ENCODE measurements at places on chromosomes 16 and 17.

DNA sequence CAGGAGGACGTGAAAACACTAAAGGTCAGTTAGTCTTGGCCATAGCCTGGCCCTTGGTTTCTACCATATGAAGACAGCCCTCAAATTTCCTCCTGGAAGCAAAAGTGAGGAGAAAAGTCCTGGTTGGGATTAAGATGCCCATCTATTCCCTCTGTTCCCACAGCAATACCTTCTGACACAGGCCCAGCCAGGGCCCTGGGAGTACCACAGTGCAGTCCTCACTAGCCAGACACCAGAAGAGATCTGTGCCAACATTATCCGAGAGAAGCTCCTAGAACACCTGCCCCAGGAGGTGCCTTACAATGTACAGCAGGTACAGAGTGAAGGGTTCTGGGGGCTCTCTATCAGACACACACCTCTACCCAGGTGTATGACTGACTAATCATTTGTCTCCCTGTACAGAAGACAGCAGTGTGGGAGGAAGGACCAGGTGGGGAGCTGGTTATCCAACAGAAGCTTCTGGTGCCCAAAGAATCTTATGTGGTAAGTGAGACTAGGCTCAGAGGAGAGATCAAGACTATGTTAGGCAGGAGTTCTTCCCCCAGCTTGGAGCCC lies 4.1 kb downstream of the ERAL1 start:
- no peak for DNase-seq

GRCh38 chr17:48427598-48427997 lies 2.4 kb downstream of the SKAP1 start:
- DNase-seq, result peak; percentile 41

DNA sequence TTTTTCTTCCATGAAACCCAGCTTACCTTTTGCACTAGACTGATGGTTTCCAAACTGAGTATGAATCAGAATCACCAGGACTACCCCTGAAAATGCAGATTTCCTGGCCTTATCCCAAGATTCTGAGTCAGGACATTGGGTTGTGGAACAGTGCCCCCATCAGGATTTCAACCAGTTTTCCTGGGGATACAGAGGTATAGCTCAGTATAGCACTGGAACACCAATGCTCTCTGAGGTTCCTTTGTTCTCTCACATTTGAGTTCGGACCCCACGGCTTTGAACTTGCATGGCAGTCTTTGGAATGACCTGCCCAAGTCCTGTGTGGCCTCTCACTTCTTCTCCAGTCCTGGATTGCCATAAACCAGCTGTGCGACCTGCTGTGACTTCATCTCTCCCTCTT lies 12.8 kb upstream of the CCL8 start:
- no peak for DNase-seq

- DNase-seq, result no peak
These were observed 1.0 kb downstream of the ZNF319 start for GRCh38 chr16:57999366-57999970.

GRCh38 chr16:87878704-87879103 lies 9.4 kb upstream of the SLC7A5 start:
- no peak for DNase-seq

- DNase-seq, result no peak
These were observed 341.4 kb downstream of the FOXL1 start for GRCh38 chr16:86919578-86920305.

DNA sequence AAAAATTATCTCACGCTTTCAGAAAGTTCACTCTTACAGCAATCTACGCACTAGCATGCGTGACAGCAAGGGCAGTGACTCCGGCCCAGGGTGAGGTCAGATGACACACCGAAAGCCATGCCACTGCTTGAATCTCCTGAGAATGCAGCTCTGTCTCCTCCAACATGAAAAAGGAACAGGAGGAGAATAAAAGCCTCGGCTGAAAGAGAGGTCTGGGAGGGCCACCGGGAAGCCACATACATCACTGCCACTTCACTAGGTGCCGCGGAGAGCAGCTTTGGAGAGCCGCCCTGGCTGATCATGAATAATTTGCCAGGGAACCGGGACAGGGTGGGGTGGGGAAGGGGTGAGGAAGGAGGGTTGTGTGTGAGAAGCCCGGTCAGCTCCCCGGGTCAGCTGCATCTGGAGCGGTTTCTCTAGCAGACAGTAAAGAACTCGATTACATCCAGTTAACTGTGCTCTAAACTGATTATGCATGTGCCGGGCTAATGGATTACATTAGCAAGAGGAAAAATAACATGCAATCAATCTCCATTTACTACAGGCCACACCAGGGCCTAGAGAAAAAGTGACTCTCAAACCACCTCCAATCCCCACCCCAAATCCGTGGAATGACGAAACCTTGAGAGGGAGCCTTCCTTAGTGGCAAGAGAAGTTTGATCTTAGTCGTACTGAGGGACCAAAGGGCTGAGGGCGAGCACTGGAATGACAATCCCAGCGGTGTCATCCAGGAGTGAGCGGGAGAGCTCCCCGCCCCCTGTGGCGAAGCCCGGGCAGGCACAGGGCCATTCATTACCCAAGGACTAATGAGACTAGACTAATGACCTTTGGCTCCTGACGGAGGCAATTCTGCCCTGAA lies 100.3 kb downstream of the ZFHX3 start:
- no peak for DNase-seq

DNA sequence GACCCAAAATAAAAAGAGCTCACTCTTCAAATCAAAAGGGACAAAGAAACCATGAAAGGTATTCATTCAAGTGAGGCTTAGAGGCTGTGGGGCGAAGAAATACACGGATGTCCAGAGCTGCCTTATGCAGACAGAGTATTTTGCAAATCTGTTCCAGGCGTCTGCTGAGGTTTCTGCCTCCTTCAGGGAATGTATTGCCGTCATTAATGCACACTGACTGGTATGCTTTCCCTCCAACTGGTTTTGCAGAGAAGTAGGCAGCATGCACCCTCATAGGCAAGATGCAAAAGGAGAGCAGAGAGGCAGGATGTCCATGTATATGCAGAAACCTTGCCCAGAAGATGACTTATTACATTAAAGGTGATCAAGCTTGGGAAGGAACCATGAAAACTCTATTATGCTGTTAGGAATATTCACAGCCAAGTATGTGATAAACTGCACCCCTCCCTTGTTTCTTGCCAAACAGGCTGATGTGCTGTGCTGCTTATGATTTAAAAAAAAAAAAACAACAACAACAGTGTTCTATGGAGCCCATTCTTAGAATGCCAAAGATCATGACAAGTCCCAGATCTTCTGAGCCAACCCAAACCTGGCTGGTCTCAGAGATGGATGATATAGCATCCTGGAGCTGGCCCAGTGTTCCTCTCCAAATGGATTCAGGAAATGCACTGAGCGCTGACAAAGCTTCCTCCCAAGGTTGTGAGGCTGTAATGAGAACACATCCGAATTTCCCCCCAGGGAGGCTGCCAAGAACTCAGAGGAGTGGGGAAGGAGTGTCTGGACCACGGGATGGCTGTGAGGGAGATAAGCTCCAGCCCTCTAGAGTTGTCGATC lies 77.6 kb upstream of the HLF start:
- no peak for DNase-seq

- no peak for DNase-seq
These were observed 60.1 kb upstream of the TMEM132E start for GRCh38 chr17:34519282-34519681.

DNA sequence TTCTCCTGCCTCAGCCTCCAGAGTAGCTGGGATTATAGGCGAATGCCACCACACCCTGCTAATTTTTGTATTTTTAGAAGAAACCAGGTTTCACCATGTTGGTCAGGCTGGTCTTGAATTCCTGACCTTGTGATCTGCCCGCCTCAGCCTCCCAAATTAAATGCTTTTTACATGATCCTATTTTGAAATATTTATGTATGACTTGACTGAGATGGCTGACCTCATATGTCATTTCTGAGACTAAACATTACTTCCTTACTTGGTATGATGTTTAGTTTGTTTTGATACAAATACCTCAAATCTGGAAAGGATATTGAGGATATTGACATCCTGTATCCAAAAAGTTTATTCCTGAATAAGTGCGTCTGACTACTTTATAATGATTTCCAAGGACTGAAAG lies 11.9 kb downstream of the CALCOCO2 start:
- DNase-seq, result no peak

GRCh38 chr16:50444526-50444925 lies 75.7 kb upstream of the BRD7 start:
- no peak for DNase-seq

DNA sequence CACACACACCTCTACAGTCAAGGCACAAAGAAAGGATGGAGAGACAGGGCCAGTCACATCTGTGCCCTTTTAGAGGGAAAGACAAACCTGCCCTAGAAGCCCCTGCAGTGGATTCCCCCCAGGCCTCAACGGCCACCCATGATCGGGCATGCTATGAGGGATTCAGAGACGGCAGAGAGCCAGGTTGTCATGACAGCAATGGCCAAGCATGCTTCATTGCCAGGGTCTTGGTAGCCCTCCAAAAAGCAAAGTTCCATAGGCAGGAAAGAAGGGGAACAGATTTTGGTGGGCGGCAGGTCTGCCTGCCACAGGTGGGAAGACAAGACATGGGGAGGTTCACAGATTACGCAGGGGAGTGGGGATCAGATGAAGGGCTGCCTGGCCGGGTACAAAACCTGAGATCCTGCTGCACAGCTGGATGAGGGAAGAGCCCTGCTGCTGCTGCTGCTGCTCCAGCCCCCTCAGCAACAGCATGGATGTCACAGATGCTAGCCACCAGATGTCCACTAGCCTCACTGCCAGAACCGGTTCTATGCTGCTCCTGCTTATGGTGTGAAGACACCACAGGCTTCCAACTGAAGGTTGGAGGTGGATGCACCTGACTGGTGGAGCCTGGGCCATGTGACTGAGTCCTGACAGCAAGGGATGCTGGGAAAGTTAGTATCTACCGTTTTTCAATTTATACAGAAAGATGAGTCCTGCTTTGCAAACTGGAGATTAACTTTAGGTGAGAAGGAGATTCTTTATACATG lies 17.8 kb downstream of the ACTG1 start:
- no peak for DNase-seq

DNA sequence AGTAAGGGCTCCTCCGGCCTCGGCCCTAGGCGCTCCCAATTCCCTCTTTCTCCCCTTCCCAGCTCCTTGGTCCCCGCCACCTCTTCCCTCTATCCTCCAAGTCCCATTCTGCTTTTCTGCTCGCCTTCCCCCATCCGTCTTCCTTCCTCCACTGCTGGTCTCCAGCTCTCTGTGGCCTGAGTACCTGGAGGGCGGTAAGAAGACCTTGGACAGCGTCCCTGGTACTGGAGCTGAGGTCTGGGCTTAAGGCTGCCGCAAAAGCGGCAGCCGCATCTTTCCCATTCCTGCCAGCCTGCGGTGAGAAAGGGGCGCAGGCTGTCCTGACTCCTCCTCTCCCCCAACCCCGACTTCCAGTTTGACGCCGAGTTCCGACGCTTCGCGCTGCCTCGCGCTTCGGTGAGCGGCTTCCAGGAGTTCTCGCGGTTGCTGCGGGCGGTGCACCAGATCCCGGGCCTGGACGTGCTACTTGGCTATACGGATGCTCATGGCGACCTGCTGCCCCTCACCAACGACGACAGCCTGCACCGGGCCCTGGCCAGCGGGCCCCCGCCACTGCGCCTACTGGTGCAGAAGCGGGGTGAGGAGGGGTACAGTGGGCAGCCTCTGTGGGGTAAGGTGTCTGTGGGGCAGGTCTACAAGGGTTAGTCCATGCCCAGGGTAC lies 471 bp downstream of the PARD6A start:
- no peak for DNase-seq

DNA sequence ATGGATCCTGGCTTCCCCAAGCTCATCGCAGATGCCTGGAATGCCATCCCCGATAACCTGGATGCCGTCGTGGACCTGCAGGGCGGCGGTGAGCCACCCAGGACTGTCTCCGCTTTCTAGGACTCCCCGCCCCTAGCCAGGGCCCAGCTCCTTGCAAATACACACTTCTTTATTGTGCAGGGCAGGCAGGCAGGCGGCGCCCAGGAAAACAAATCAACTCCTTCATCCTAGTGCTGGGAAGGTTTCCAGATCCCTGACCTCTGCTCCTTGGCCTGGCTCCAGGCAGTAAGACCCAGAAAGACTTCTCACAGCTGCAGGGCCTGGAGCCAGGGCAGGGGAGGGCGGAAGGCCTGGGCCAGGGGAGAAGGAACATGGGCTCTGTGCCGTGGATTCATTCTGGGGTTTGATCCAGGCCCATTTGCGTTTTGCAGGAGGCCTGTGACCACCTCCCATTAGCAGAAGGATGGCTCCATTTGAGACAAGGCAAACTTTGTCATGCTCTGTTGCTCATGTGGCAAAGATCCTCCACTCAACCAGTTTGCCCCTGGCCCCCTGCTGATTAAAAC lies 6.0 kb upstream of the LPCAT2 start:
- no peak for DNase-seq

DNA sequence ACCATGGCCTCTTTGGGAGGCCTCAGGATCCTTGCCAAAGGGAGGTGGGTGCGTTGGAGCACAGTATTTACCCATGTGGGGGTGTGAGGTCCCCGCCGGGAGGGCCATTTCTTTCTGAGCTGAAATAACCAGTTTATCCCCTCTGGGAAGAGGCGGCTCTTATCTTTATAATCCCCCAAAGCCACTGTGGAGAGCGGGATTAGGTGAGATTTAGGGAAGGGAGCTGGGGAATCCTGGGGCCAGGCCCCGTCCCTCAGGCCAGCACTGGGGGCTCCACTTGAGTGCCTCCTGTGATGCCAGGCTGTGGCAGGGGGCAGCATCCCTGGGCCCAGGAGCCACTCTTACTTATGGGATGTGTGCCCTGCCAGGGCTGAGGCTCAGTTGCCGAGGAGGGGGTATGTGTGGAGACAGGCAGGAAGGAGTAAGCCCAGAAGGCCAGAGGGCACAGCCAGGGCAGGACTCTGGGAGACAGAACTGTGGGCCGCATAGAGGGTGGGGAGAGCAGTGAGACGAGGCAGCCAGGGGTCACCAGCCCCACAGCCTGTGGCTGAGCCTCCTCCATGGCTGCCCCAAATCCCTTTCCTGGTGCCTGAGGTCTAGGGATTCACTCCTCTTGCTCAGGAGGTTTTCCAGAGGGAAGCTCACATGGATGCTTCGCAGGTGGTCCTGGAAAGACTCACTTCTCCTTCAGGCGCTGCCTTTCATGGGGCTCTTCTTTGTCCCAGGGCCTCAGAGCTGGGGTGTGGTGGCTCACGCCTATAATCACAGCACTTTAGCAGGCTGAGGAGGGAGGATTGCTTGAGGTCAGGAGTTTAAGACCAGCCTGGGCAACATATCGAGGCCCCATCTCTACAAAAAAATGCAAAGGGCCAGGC lies 25.0 kb downstream of the TMEM94 start:
- no peak for DNase-seq

DNA sequence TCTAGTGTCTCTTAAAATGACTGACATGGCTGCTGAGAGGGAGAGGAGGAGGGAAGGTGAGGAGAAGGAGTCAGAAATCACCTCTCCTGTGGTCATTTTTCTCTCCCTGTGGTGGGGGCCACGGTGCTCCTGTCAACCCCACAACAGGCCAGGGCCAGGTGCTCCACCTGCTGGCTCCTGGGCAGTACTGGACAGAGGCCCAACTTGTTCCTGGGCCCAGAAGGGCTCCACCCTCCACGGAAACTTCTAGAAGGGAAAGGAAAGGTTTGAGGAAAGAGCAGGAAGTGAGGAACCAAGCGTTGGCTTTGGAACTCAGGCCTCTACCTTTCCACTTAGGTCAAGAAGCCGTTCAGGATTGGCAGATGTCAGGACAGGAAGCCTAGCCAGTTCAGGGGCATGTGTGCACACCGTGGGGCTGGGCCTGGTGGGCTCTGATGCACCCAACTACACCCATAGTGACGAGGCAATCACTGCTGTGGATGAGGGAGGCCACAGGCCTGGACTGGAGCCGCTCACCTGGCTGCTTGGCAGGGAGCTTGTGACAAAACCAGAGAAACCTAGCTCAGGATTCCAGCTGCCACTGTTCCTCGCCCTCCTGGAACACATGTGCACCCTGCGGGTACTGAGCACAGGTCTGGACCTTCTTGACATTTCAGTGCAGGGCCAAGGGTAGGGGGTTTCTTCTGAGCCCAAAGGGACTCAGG lies 36.1 kb downstream of the WNT3 start:
- no peak for DNase-seq

GRCh38 chr17:37512442-37513068 lies 22.9 kb downstream of the DUSP14 start:
- no peak for DNase-seq

Data from stimulated activated CD8-positive, alpha-beta memory T cell treated with anti-CD3 and anti-CD28 coated beads, Interleukin-15, amount 100 ng/mL, for 1 hour (primary cell).